D721Med (cell line): ENCODE measurements at places on chromosomes 4 and X.

DNA sequence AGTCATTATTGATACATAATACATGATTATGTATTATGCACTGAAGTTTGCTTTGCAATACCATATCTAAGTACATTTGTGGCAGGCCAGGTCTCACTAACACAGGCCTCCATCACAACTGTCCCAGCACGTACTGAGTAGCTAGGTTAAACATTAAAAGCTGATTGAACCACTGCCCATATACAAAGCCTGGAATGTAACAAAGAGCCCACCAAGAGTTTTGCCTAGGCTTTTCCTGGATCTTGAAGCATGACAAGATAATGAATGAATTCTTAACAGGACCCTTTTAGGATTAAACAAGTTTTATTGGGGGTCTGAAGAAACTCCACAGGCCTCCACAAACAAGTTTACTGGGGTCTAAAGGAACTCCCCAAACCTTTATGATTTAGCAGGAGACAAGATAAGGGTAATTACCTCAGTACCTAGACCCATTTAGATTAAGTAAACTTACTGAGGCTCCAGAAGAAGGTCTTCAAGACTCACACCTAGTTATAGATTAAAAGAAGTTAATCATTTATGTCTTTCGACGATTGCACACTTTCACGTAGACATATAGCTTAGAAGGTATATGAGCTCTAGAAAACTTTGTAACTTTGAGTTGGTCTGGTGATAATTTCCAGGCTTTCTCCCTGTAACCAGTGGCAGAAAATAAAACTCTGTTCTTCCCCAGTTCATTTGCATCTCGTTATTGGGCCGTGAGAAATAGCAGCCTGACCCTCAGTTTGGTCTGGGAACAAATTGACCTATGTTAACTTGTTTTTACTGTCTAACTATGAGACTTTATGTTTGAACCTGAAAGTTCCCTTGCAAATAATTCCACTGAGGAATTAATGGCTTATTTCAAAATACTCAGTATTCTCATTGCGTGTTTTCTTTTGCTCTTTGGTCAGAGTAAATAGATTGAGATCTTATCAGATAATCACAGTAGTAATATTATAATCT lies 84.8 kb downstream of the PHEX start:
- no peak for DNase-seq

DNA sequence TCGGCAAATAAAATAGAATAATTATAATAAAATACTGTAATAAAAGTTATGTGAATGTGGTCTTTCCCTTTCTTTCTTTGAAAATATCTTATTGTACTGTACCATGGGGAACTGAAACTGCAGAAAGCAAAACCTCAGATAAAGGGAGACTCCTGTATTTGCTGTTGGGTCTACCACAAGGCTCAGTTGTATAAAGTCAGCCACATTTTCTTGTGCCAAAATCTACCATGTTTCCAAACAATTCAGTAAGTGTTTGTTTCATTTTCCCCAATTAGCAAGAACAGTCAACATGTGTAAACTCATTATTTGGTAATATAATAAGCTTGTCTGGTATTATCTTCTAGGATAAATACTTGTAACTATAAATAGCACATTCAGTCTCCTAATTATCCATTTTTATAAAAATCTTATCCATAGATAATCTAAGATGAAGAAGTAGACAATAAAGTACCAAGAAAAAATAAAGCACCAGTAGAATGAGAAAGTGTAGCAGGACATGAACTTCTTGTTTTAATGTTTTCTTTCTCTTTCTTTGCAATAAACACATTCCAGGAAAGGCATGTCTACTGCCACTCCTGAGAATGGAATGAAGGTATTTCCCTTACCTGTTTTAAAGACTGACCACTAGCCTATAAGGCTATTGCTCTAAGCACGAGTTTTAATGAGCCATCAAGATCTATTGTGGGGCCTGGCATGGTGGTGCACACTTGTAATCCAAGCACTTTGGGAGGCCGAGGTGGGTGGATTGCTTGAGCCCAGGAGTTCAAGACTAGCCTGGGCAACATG lies 15.0 kb upstream of the OTUD4 start:
- DNase-seq: no peak

DNA sequence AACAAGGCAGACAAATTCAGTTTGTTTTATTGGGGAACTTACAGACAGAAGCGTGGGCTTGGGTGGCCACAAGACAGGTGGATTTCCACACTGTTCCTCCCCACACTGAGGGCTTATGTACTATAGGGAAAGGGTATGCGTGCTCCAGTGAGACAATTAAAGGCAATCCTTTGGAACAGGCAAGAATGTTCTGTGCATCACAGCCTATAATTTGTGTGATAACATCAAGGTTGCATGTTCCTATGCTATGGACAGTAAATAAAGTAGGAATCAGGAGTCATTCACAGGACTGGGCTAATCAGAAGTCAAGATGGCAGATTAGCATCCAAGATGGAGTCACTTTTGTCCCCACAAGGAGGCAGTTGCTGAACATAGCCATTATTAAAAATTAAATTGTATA lies 84.6 kb upstream of the TRIM2 start:
- no peak for DNase-seq

DNA sequence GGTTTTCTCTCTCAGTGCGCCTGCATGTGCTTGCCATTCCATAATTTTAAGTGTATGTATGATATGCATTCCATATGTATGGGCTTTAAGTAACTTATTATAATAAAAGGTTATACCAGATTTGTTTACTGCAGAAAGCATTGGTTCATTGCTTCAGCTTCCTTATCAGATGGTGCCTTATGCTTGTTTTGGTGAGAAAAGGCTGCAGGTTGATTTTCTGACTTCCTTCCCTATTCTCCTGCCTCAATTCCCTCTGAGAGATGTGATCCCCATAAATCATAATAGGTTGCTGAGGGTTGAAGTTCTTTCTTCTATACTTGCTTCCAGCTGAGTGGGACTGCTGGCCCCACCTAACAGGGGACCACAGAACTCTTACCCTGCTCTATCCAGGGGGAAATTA lies 10.3 kb upstream of the CEP135 start:
- no peak for DNase-seq

DNA sequence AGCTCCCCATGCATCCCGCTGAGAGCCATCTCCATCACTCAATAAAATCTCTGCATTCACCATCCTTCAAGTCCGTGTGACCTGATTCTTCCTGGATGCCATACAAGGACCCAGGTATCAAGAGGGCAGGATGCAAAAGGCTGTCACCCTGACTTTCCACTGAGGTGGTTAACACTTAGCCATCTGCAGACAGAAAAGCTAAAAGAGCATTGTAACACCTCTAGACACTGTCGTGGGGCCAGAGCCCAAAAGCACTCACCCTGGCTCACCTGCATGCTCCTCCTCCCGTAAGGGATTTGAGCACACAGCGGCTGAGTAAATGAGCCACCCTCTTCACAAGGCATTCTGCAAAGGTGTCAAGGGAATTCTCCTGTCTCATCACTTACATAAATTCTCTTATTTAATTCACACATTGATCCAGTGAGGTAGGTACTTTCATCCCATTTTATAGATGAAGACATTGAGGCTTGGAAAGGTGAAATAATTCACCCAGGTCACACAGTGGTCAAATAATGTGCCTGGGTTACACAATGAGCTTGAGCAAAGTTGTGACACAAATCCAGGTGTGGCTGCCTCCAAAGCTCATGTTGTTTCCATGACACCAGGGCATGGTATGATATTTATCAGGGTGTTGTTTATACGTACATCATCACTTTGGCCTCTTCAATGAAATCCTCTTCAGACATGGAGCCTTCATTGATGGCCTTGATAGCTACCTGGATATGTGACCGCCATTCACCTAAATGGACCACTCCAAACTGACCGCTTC lies 48.0 kb downstream of the TXK start:
- no peak for DNase-seq

- DNase-seq: no peak
These were observed 261.9 kb upstream of the ADGRL3 start for GRCh38 chr4:60938181-60938580.

GRCh38 chr4:62797221-62797620 lies 1597.1 kb downstream of the ADGRL3 start:
- no peak for DNase-seq

DNA sequence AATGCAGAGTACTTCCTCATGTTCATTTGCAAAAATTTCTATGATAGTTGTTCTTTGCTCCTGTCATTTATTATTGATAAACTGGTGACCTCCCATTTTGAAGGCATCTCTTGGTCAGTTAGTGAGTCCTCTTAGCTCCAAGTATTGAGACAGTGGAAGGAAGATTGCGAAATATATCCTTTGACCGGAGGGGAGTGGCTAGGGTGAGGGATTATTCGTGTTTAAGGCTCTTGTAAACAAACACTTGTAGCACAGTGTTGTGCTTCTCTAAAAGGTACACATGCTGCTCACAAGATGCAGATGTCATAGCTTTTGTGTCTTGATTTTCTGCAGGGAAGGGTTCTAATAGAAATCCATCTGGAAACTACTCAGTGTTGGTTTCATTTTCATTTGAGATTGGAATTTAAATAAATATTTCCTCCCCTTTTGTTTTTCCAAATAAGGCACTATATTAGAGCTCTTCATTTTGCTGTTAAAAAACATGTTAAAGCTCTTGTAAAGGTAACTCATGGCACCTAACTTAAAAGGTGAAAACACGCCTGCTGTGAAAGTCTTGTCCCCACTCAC lies 21.8 kb downstream of the TXLNG start:
- no peak for DNase-seq

- no peak for DNase-seq
These were observed 341.9 kb downstream of the CAMK2D start for GRCh38 chr4:113419631-113420030.

GRCh38 chr4:17981063-17981462 lies 40.5 kb downstream of the LCORL start:
- no peak for DNase-seq

GRCh38 chrX:78109458-78109857 lies 5.4 kb downstream of the PGK1 start:
- DNase-seq: no peak

DNA sequence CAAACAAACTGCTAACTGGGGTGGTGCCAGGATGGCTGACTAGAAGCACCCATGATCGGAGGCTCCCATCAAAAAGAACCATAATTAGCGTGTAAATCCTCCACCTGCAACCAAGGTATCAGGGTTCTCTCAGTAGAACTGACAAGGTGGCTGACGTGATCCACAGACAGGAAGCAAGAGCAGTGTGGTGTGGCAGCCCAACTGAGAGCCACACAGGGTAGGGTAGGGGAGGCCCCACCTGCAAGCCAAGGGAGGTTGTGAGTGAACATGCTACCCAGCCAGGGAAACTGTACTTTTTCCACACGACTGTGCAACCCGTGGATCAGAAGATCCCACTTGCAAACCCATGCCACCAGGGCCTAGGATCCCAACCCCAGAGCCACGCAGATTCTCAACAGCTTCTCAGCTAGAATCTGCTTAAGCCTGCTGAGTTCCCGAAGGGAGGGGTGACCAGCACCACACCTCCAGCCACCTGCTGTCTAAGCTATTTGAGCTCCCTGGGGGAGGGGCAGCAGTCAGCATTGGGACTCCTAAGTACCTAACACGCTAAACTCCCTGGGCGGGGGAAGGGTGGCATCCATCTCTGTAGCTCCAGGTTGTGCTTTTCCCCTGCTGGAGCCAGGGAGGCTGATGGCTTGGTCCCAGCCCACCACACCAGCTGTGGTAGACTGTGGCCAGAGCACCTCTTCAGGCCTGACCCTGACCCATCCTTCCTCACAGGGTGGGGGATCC lies 425.1 kb downstream of the GPM6A start:
- no peak for DNase-seq

- DNase-seq: no peak
These were observed 133.6 kb upstream of the VAMP7 start for GRCh38 chrX:155747520-155747919.

DNA sequence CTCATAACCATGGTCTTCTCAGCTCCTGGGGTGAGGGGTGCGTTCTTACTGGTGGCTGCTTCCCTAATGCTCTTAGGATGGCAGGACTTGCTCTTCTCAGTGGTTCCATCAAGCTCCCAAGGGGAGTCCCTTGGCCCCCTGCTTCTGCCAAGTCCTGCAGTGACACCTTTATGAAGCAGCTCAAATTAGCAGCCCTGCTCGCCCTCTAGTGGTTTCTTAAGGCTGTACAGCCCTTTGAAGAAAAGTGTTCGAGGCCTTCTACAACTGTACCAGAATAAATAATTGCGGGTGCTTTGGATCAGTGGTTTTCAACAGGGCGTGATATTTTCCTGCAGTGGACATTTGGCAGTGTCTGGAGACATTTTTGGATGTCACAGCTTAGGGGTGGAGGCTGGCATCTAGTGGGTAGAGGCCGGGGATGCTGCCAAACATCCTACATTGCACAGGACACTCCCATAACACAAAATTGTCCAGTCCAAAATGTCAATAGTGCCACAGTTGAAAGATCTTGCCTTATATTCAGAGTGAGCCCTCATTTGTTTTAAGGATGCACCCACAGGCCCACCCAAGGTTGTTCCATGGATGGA lies 204.7 kb upstream of the S100G start:
- DNase-seq: no peak

GRCh38 chr4:88690355-88690754 lies 7.3 kb downstream of the NAP1L5 start:
- no peak for DNase-seq

GRCh38 chr4:8773124-8773931 lies 98.3 kb downstream of the HMX1 start:
- no peak for DNase-seq

DNA sequence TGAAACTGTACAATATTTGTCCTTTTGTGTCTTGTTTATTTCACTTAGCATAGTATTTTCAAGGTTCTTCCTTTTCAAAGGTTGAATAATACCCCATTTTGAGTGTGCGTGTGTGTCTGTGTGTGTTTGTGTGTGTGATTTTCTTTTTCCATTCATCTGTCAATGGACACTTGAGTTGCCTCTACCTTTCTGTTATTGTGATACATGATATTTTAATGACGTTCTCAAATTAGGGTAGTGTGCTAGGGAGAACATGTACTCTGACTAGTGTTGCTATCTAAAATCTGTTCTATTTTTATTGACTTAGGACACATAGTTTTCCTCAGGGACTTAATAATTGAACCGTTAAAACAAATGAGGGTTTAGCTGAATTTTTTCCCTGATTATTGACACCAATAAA lies 9.9 kb downstream of the MMRN1 start:
- DNase-seq: no peak

GRCh38 chr4:88489100-88489761 lies 32.3 kb downstream of the HERC5 start:
- no peak for DNase-seq

- no peak for DNase-seq
These were observed 2.6 kb downstream of the FLNA start for GRCh38 chrX:154371789-154372300.

DNA sequence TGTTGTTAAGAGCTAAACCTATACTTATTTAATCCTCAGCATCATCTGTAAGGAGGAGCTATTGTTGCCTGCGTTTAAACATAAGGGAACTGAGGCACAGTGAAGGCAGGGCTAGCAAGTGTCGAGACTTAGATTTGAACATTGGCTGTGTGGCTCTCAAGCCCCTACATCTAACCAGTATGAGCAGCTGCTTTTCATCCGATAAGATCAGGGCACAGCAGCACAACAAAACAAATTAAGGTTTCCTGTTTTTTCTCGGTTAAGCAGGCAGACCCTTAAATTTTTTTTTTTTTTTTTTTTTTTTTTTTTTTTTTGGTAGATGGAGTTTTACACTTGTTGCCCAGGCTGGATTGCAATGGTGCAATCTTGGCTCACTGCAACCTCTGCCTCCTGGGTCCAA lies 35.6 kb downstream of the RAB40A start:
- DNase-seq: no peak

GRCh38 chrX:81304563-81304962 lies 102.7 kb downstream of the SH3BGRL start:
- DNase-seq: no peak
